KBM-7 (cell line): ENCODE measurements at places on chromosomes 12 and 14.
A peak's percentile ranks its signal among the peaks of the same experiment; 100 is the strongest.

- no peak for DNase-seq
These were observed 53.8 kb upstream of the NTF3 start for GRCh38 chr12:5377997-5378592.

- peak; percentile 72 for DNase-seq
These were observed 25.7 kb downstream of the RAB21 start for GRCh38 chr12:71780237-71780822.

DNA sequence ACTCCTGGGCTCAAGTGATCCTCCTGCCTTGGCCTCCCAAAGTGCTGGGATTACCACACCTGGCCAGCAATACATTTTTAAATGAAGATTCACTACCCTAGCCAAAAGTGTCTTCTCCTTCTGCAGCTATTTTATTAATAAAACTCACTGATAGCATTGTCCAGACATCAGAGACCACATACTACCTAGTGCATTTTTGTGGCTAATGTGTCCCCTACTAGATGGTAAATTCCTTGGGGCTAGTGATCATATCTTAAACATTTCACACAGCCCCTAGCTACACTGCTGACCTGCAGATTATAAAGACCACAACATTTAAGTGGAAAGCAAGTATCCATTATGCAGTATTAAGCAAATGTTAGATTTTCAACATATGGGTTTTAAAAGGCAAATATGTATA, 17.0 kb downstream of the DTD2 start:
- no peak for DNase-seq

DNA sequence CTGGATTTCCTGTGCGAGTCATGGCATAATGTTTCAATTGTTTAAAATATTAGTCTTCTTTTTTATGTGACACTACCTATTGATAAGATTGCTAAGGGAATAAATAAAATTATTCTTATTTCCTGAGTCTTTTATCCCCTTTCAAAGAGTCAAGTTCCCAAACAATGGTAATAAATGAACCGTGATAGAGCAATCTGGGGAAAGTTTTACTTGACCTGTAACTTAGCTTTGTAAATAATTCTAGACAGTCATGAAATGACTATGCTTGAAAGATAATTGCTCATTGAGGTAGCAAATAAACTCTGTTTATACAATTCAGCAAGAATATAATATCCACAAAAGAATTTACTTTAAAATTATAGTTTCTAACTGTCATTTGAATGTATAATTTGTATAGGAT, 82.1 kb downstream of the TSPAN8 start:
- DNase-seq: no peak

DNA sequence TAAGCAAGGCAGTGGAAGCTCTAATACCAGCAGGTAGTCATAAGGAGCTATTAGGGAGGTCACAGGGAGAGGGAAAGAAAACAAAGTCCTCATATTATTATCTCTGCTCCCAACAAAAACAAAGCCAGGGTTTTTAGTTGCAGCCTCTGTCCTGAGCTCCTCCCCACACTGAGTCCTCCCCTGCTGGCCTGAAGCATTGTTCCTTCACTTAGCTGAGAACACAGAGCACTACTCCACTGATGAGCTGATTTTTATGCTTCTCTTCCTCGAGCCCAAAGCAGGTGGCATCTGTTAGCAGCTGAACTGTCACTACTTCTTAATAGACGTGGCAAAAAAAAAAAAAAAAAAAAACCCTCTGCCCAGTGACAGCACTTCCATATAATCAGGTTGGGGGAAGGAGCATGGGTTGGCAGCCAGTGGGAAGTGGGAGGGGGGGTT, 10.5 kb upstream of the STAC3 start:
- no peak for DNase-seq

GRCh38 chr12:2833327-2833726, 1.5 kb downstream of the NRIP2 start:
- no peak for DNase-seq

- no peak for DNase-seq
These were observed 45.6 kb upstream of the BCL2L14 start for GRCh38 chr12:12024911-12025682.

DNA sequence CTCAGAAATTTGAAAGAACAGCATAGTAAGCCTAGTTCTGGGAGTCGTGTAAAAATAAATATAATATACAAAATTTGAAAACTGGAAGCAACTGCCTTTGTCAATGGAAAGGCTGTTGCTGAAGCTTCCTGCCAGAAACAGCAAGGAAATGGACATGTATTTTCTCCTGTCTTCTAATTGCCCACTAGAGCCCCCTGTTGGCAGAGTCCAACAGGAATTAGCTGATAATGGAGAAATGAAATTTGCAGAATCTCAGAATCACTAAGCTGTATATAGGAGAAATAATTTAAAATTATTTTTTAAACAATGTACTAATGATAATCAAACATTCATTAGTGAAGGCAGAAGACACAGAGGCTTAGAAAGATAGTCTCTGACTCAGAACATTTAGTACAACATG, 414.8 kb downstream of the SLC6A15 start:
- DNase-seq: no peak

DNA sequence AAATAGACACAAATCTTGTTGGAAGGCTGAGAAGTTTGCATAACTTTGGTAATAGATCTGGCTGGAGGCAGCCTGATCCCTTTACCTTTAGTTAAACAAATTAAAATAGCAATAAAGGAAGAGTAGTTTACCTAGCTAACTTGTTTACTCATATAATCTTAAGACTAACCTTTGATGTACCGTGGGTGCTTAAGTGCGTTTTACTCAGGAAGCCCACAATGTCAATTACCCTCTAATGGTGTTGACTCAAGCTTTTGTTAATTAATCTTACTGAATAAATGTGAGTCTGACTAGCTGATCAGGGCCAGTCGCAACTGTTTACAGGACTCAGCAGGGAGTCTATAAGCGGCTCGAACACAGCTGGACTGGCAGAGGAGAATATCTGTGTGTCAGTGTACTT, 51.5 kb downstream of the FAR2 start:
- no peak for DNase-seq

GRCh38 chr12:79546466-79547043, 144.2 kb downstream of the PAWR start:
- DNase-seq: no peak

GRCh38 chr14:106277503-106277902, 751.1 kb downstream of the TMEM121 start:
- DNase-seq: peak; percentile 38

DNA sequence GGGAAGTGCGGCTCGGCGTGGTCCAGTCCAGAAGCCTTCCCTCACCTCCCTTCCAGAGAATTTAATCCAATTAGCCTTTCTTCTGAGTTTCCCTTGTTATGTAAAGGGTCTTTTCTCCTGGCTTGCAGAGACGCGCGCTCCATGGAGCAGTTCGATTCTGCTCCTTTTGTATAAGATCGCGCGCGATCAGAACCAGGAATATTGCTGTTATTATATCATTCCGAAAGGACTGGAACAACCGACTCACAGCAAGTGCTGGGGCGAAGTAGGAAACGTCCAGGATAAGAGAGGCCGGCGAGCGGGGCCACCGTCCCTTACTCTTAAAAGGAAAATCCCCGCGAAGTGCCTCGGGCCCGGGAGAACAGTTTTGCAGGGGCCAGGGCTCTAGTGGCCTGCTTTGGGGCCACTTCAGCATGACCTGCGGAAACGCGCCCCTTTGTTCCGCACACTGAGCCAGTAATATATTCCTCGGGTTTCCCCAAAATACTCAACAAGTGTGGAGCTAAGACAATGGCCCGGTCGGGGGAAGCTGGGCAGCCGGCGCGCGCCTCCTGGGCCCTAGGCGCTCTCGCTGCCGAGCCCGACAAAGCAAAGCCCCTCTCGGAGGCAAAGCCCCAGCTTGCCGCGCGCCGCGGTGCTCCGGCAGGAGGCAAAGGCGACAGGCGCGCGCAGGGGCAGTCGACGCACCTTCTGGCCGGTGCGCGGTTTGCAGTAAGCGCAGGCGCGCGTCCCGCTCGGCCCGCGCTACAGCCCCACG, 2.9 kb downstream of the RFX4 start:
- DNase-seq: no peak

- DNase-seq: no peak
These were observed 43.2 kb upstream of the YAF2 start for GRCh38 chr12:42281278-42281677.

DNA sequence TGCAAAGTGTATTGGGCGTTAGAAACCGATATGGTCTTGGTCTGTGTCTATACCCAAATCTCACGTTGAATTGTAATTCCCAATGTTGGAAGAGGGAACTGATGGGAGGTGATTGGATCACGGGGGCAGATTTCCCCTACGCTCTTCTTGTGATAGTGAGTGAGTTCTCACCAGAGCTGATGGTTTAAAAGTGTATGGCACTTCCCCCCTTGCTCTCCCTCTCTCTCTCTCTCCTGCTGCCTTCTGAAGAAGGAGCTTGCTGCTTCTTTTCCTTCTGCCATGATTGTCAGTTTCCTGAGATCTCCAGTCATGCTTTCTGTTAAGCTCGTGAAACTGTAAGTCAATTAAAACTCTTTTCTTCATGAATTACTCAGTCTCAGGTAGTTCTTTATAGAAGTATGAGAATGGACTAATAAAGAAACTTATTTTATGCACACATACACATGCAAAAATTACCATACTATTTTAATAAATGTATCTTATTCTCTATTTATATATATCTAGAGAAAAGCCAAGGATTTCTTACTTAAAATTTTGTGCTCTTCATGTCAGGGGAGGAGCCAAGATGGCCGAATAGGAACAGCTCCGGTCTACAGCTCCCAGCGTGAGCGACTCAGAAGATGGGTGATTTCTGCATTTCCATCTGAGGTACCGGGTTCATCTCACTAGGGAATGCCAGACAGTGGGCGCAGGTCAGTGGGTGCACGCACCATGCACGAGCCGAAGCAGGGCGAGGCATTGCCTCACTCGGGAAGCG, 1891.0 kb upstream of the FLRT2 start:
- no peak for DNase-seq

DNA sequence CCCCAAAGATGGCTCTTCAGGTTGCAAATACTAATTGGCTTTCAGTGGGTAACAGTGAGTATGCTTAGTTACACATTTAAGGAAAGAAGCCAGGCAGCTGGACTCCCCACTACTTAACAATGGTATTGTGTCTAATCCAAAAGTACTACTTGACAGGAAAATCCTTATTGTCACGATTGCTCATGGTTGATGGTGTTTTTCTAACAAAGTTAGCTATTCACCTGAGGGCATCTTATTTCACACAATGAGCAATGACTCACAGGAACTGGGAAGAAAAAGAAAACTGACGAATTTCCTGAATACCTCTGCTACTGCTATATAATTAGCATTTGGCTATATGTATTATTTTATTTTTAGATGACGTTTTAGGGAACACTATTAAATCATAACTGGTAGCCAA, 33.4 kb upstream of the ALG10 start:
- DNase-seq: no peak

GRCh38 chr14:50447461-50447860, 50.8 kb upstream of the CDKL1 start:
- DNase-seq: no peak

- peak; percentile 91 for DNase-seq
These were observed 8.7 kb downstream of the CFAP251 start for GRCh38 chr12:121926874-121927706.

DNA sequence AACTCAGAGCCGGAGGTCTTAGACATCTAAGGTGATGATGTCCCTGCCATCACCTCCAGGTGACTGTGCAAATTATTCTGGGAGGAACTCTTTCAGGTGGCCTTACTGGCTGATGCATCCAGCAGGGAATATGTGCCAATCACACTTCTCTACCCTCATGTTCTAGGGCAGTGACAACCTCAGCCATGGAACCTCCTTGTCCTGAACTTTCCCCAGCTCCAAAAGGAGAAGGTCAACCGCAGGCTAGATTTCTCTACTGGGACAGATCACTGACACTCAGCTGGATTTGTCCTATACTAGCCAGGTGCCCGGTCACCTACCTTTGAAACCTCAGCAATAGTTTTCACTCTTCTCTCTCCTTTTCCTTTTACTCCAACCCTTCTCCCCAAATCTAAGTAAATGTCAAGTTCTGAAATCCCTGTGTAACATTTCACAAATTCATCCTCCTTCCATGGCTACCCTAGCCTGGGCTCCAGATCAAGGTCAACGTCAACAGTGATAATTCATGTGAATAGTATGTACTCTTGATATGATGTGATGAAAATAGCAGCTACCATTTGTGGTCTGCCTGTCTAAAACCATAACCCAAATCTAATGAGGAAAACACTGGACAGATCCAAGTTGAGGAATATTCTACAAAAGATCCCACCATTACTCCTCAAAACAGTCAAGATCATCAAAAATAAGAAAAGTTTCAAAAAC, 115.0 kb upstream of the EGLN3 start:
- no peak for DNase-seq

DNA sequence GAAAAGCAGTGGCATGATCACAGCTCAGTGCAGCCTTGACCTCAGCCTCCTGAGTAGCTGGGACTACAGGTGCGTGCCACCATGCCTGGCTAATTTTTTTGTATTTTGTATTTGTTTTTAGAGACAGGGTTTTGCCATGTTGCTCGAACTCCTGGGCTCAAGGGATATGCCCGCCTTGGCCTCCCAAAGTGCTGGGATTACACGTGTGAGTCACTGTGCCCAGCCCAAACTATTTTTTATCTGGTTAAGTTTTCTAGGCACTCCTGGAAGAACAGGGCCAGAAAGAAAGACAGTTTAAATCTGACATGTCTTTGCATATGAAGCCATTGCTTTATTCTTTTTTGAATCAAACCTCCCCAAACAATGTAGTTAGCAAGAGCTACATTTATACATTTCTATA, 27.5 kb upstream of the PTGR2 start:
- DNase-seq: no peak

GRCh38 chr14:66330228-66330627, 155.9 kb upstream of the CCDC196 start:
- no peak for DNase-seq

- no peak for DNase-seq
These were observed 354.9 kb downstream of the TMEM121 start for GRCh38 chr14:105881021-105881930.

- DNase-seq: no peak
These were observed 4.0 kb upstream of the ZNF385A start for GRCh38 chr12:54388237-54389133.

- no peak for DNase-seq
These were observed 349.2 kb upstream of the LRFN5 start for GRCh38 chr14:41257476-41257875.

DNA sequence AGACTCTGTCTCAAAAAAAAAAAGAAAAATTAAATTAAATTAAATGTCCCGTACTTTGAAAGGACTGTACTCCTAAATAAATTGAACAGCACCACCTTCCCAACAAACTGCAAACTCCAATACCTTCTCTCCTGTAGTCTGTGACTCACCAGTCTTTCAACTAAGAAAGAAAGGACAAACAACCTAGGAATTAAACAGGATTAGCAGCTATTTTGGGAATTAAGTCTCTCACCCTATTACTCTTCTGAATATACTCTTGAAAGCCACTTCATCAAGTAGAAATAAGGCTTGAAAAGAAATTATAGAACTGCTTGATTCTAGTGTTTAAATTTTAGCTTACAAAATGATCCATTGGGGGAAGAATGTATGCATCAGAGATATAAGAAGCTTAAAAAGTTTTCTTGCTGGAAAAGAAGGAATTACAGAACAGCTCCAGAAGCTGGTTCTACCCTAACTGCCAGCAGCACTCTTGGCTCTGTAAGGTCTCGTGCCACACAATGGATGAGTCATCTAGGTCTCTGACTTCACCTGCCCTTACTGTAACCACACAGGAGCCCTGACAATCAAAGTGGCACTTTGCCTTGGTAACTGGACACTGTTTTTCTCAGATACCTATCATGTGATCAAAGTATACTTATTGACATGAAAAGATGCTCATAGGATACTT, 57.0 kb upstream of the CERS5 start:
- peak; percentile 18 for DNase-seq

GRCh38 chr12:70351076-70351475, 15.0 kb upstream of the KCNMB4 start:
- no peak for DNase-seq
